NCI-H1092 treated with DMSO at 0.1 percent for 48 hours (cell line): ENCODE measurements at places on chromosomes 12 and 14.

GRCh38 chr14:65413739-65414045 lies 1.2 kb downstream of the FUT8 start:
- no peak for DNase-seq

DNA sequence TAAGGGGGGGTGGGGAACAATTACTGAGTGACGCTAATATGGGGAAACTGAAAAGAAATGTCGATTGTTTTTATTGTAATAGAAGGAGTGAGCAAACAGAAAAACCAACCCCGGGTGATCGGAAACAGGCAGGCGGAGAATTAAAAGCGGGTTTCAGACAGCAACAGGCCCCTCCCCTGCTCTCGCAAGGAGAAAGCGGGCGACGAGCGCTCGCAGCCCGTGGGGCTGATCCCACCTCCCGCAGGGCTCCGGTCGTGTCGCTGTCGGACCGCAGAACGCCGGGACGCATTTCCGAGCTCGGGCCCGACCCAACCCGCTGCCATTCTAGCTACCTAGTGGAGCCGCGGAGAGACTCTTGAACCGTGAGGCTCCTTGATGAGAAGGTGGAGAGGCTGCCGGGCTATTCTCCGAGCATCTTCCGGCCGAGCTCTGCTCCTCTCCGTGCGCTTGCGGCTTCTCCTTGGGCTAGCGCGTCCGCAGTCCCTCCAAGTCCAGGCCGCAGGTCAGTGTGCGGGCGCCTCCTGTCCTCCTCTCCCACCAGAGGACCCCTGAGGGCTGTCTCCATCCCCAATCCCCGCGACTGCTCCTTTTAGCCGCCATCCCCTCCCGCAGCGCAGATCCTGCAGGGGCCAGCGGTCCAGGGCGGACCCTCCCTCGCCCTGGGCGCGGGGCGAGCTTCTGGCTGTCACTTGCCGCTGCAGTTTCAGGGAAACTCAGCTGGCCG lies 4.1 kb upstream of the PAX9 start:
- no peak for DNase-seq

DNA sequence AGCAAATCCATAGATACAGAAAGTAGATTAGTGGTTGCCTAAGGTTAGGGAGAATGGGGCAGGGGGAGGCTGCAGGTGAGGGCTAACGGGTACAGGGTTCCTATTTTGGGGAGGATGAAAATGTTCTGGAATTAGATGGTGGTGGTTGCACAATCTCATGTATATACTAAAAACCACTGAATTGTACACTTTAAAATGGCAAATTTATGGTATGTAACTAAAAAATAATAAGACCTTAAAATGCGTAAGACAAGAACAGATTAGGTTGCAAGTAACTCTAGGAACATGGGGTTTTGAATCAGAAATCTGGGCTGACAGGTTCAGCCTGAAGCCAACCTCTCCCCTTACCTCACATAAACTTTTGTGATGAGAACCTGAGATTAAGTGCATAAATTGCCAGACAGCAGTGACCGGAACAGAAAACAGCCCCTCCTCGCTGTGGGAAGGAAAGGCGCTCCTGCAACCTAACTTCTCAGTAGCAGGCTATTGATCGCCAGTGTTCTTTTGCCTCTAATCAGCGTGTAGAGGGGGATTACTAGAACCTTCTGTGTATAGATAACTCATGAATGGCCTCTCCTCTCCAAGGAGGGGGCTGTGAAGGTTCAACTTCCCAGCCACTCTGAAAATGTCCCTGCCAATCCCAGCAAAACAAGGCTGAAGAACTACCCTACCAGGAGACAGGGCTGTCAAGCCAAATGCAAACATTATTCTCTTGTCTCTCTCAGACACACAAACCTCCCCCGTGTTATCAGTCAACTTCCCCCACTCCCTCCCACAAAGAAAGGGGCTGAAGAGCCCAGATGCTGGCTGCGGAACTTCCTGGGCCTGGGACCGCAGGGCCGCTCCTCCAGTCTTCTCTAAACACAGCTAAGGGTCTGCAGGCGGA lies 1.9 kb downstream of the SSH1 start:
- no peak for DNase-seq

- no peak for DNase-seq
Measured at GRCh38 chr12:58881816-58882215, 38.5 kb downstream of the LRIG3 start.

DNA sequence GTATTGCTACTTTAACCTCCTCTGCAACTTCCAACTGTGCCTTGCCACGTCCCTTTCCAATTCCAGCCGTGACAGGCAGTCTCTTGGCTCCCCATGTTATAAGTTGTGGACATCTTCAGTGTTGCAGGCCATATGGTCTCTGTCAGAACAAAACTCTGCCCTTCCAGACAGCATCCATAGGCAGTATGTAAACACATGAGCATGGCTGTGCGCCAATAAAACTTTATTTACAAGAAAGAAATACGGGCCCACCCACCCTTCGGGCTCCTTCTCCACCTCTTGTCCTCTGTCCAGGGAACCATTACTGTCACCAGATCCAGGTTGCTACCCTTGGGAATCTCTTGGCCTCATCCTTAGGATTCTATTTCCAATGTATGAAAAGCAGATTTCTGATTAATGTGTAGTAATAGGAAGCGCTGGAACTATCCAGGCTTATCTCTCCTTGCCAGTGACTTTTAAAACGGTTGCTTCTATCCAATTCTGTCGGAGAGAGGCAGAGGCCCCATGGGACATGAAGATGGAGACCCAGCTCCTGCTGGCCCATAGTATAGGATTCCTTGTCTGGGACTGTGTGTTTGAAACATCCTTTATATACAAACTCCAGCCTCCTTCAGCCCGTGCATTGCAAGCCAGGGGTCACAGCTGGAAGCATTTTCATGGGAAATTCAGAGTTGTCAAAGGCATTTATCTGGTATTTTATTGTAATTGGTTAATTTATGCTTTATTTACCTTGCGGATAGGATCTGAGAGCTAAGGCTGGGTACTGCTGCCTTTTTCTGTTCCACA lies 114.4 kb downstream of the ZNF664 start:
- no peak for DNase-seq

DNA sequence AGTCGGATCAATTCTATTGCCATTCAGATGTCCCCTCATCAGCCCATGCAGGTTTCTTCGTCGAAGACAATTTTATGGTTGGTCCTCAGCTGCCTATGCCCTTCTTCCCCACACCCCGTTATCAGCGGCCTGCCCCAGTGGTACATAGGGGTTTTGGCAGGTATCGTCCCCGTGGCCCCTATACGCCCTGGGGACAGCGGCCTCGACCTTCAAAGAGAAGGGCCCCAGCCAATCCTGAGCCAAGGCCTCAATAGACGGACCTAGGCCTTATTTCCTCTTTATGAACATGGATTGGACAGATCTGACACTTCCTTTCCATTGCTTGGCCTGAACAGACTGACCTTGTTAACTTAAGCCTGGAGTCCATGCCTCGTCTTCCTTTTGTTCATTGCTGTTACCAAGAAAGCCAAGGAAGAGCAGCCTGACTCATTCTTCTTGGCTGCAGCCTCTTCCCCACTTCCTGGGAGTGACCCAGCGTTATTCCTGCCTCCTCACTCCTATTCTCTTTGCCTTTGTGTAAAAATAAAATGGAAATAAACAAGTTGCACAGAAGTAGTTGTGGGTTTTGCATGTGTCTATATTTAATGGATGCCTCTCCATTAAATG lies 156.5 kb upstream of the AMIGO2 start:
- DNase-seq, result no peak

- no peak for DNase-seq
Measured at GRCh38 chr14:99155173-99156089, 116.6 kb downstream of the BCL11B start.
